ENCODE measurements at places on chromosomes 1 and 21.
A peak's percentile ranks its signal among the peaks of the same experiment; 100 is the strongest.

DNA sequence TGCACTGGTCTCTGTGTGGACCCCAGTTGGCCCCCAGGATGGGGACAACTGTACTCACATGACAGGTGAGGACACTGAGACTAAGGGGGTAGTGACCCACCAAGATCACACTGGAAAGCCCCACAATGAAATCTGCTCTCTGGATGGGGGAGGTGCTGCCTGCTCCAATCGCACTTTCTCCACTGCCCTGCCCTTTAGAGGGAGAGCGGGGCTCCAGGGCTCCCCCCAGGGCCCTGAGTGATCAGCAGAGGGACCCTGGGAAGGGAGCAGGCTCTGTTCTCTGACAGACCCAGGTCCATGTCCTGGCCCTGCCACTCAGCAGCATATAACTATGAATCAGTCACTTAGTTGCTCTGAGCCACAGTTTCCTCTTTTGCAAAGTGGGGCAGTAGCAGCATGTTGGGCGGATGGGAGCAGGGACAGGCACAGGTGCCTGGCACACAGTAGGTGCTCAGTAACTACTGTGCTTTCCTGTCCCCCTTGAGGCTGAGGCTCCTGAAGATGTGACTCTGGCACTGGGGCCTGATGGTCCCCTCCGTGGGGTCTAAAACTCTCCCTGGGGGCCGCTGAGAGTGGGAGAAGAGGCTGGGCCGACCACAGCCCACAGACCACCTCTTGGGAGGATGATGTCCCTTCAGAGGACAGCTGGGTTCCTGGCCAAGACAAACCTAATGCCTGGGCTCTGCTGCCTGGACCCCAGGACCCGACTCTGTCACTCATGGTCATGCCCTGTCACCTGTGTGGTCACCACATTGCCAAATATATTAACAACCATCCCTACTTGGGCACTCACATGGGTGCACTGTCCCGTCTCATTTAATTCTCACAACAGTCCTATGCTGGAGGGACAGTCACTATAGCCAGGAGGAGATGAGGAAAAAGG is 222.7 kb downstream of the PTPRU start:
- no peaks in the 10 kb centered on the region for H3K27me3 ChIP-seq
- H3K36me3 ChIP-seq = no peaks in the 10 kb centered on the region

GRCh38 chr21:38852708-38853107 is 47.0 kb downstream of the ETS2 start:
- DNase-seq = no peak
- peak overlapping the region; percentile 55 for H3K27ac ChIP-seq
- no peak overlapping the region for H3K4me3 ChIP-seq
- peaks cover 41% of the 10 kb centered on the region for H3K4me1 ChIP-seq
- H3K27me3 ChIP-seq = no peaks in the 10 kb centered on the region

- no peaks in the 10 kb centered on the region for H3K36me3 ChIP-seq
- DNase-seq = peak; percentile 62
- H3K27me3 ChIP-seq = no peaks in the 10 kb centered on the region
- H3K4me1 ChIP-seq = peaks cover 3% of the 10 kb centered on the region
- peak overlapping the region; percentile 97 for H3K27ac ChIP-seq
These were observed 778 bp downstream of the EVI5 start for GRCh38 chr1:92784021-92784638.

DNA sequence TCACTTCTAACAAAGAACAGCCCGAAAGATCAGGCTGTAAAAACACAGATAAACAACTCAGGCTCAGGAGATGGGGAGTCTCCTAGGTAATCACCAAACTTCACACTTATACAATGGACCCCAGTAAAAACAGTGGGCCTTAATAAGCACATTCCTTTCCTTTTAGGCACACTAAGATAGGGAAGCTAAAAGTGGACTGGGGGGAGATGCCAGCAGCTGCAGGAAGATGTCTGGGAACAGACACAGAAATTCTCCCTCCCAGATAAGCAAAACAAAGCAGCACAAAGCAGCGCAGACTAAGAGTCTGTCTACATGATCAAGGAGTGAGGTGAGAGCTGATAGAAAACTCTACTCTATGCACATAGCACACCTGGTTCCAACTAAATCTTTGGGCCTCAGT is 29.0 kb upstream of the CTBS start:
- H3K4me1 ChIP-seq = peaks cover 38% of the 10 kb centered on the region
- H3K27ac ChIP-seq = peak overlapping the region; percentile 88
- peak overlapping the region; percentile 46 for H3K4me3 ChIP-seq
- no peaks in the 10 kb centered on the region for H3K36me3 ChIP-seq
- DNase-seq = peak; percentile 90

DNA sequence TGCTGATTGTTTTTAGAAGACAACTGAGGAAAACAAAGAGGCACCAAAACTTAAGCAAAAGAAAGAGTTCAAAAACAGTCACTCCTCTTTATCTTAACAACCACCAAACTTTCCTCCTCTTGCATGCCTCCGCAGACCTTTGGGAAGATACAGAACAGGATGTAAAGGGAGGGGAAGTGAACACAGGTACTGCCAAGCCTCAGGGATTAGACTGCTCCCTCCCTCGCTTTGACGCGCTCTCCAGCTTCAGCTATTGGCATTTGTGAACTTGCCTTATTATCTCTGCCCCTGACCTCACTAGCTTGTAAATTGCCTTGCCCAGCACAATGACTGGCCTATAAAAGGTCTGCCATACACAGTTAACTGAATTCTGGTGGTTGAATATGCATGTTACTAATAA is 4.8 kb upstream of the SRP9 start:
- no peaks in the 10 kb centered on the region for H3K27me3 ChIP-seq
- DNase-seq = no peak
- H3K4me3 ChIP-seq = no peak overlapping the region
- no peaks in the 10 kb centered on the region for H3K36me3 ChIP-seq

DNA sequence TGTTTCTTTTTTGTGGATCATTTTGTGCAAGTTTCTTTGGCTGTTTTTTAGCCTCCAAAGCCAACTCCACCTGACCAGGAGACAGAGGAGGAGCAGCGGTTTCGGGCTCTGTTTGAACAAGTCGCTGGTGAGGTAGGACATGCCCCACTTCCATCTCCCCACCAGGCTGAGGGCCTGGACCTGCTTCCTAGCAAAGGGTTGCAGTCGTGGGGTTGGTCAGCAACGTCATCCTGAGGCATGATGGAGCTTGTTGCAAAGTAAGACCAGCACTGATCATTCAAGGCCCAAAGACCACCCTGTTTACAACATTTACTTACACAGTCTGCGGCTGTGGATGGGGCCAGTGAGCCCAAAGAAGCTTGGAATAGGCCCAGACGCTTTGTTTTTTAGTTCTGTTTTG is 40.3 kb downstream of the CAPN9 start:
- no peak overlapping the region for H3K27ac ChIP-seq
- H3K36me3 ChIP-seq = no peaks in the 10 kb centered on the region
- no peak overlapping the region for H3K4me3 ChIP-seq

Measured in endothelial cell of umbilical vein (primary cell).